ENCODE measurements at places on chromosomes 5 and 9. TPM values are rescaled to one million over a fixed set of nuclear protein-coding genes. Genes with fewer than 3 reads are reported as not detected.

GRCh38 chr9:35000535-35001284 lies 11.2 kb downstream of the DNAJB5 start:
- peaks cover 26% of the 10 kb centered on the region for H3K36me3 ChIP-seq
- H3K4me1 ChIP-seq, result peaks cover 12% of the 10 kb centered on the region
- H3K4me3 ChIP-seq, result no peak overlapping the region
- DNase-seq, result no peak
- H3K27me3 ChIP-seq, result no peaks in the 10 kb centered on the region

DNA sequence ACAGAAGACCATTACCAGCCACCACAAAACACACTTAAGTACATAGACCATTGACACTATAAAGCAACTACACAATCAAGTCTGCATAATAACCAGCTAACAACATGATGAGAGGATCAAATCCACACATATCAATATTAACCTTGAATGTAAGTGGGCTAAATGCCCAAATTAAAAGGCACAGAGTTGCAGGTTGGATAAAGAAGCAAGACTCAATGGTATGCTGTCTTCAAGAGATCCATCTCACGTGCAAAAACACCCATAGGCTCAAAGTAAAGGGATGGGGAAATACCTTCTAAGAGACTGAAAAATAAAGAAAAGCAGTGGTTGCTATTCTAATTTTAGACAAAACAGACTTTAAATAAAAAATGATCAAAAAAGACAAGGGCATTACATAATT lies 113.6 kb upstream of the CD180 start:
- H3K27ac ChIP-seq, result no peak overlapping the region
- H3K4me1 ChIP-seq, result no peaks in the 10 kb centered on the region
- H3K36me3 ChIP-seq, result no peaks in the 10 kb centered on the region
- H3K4me3 ChIP-seq, result no peak overlapping the region
- no peak for DNase-seq

DNA sequence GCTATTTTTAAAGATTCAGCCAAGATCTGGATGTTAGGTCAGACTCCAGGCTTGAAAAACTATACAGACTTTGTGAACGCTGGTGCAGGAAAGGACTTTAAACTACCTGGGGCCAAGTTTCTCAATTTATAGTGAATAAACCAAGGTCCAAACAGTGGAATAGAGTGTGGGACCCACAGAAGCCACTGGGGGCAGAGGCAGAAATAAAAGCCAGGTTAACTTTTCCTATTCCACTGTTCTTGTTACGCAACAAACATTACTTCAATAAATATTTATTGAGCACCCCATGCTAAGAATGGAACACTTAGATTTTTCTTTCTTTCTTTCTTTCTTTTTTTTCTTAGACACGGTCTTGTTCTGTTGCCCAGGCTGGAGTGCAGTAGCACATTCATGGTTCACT lies 11.0 kb upstream of the HAVCR1 start:
- no peaks in the 10 kb centered on the region for H3K27me3 ChIP-seq
- H3K27ac ChIP-seq, result no peak overlapping the region
- H3K4me3 ChIP-seq, result no peak overlapping the region
- no peaks in the 10 kb centered on the region for H3K36me3 ChIP-seq

- no peaks in the 10 kb centered on the region for H3K4me1 ChIP-seq
- H3K36me3 ChIP-seq, result no peaks in the 10 kb centered on the region
- no peaks in the 10 kb centered on the region for H3K27me3 ChIP-seq
- no peak overlapping the region for H3K27ac ChIP-seq
These were observed 131.1 kb downstream of the PAX5 start for GRCh38 chr9:36902861-36903524.

GRCh38 chr9:121038362-121038761 lies 11.7 kb downstream of the C5 start:
- H3K4me1 ChIP-seq, result no peaks in the 10 kb centered on the region
- H3K36me3 ChIP-seq, result no peaks in the 10 kb centered on the region
- H3K4me3 ChIP-seq, result no peak overlapping the region
- H3K27me3 ChIP-seq, result no peaks in the 10 kb centered on the region
- H3K27ac ChIP-seq, result no peak overlapping the region

GRCh38 chr5:177427919-177428573 lies 1.6 kb downstream of the GRK6 start:
- peaks cover 43% of the 10 kb centered on the region for H3K4me1 ChIP-seq
- H3K27me3 ChIP-seq, result no peaks in the 10 kb centered on the region
- peak overlapping the region; percentile 86 for H3K27ac ChIP-seq
- no peak overlapping the region for H3K4me3 ChIP-seq
- DNase-seq, result no peak
- H3K36me3 ChIP-seq, result peaks cover 2% of the 10 kb centered on the region

DNA sequence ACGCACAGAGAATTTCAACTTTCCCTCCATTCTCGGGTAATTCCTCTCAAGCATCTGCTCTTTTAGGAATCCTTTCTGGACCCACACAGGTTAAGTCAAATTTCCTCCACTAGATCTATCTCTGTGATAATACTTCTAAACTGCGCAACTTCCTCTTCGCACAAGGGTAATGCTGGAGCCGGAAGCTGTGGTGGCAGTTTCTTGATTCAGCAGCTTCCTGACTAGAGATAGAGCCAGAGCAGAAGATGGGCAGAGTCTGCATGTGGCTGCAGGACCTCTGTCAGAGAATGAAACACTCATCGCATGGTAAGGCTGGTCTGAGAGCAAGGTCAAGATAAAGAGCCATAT lies 11.1 kb upstream of the CDC42SE2 start:
- H3K27ac ChIP-seq, result no peak overlapping the region
- no peaks in the 10 kb centered on the region for H3K36me3 ChIP-seq
- no peaks in the 10 kb centered on the region for H3K27me3 ChIP-seq
- DNase-seq, result peak; percentile 70
- H3K4me3 ChIP-seq, result no peak overlapping the region

- DNase-seq, result peak; percentile 33
- H3K4me1 ChIP-seq, result no peaks in the 10 kb centered on the region
- no peak overlapping the region for H3K4me3 ChIP-seq
These were observed 10.7 kb upstream of the COL5A1 start for GRCh38 chr9:134630861-134631260.

DNA sequence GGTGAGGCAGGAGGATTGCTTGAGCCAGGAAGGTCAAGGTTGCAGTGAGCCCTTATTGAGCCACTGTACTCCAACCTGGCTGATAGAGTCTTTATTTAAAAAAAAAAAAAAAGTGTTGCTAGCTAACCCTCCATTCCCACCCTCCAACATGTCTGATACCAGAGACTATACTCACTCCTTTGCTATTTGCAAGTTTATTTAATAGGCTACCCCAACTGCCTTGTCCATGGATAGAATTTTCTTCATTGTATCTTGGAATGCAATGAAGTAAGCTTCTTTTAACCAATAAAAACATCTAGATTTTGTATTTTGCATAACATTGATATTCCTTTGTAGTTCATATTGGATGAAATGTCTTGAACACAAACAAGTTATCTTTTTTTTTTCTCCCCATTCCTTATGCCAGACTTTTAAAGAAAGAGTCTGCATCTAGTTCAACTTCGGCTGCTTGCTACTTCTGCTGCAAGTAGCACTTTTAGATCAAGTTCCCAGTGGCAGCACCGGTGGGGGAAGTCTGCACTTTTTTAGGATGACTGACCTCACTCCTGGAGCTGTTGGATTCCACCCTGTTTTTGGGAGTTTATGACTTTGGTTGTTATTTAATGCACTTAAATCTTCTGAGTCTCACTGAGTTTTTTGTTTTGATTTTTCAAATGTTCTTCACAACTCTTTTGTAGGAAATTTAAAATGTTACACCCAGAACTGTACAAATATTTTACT lies 112.5 kb downstream of the UHRF2 start:
- no peaks in the 10 kb centered on the region for H3K4me1 ChIP-seq
- no peak overlapping the region for H3K4me3 ChIP-seq
- no peaks in the 10 kb centered on the region for H3K27me3 ChIP-seq
- DNase-seq, result no peak

GRCh38 chr5:59041355-59041754 lies 458.5 kb downstream of the RAB3C start:
- no peak for DNase-seq
- H3K27ac ChIP-seq, result no peak overlapping the region
- H3K27me3 ChIP-seq, result no peaks in the 10 kb centered on the region
- H3K4me1 ChIP-seq, result peaks cover 50% of the 10 kb centered on the region
- no peaks in the 10 kb centered on the region for H3K36me3 ChIP-seq
- H3K4me3 ChIP-seq, result no peak overlapping the region

DNA sequence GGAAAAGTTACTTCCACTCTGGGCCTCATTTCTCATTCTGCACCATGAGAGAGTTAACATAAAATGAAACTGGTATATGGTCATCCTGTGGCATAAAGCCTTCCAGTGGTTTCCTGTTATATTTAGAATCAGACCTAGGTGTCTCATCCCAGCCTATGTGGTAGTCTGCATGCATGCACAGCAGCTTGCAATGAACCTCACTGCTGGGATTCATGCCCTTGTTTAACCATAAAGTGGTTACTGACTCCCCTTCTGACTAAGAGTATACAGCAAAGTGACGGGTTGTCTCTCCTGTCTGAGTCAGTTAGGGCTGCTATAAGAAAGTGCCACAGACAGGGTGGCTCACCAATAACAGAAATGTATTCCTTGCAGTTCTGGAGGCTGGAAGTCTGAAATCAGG lies 14.7 kb upstream of the TDRD7 start:
- no peak overlapping the region for H3K4me3 ChIP-seq
- DNase-seq, result no peak
- no peaks in the 10 kb centered on the region for H3K36me3 ChIP-seq

DNA sequence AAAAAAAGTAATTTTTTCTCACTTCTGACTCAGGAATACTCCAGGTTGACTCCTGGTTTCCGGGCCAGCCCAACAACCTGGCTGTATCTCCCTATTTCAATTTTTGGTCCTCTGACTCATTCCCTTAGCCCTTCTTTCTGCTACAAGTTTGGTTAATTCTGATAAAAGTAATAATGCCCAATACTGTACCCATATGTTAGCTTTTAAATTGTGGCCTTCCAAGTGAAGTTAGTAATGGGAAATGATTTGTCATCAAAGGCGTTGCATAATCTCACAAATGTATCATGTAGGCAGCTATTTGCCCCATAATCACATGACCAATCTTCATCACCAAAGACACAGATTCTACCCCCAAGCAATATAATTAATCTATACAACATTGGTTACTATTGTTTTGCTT lies 31.1 kb upstream of the BNC2 start:
- H3K27me3 ChIP-seq, result no peaks in the 10 kb centered on the region
- H3K36me3 ChIP-seq, result no peaks in the 10 kb centered on the region
- H3K4me1 ChIP-seq, result no peaks in the 10 kb centered on the region
- no peak overlapping the region for H3K4me3 ChIP-seq
- H3K27ac ChIP-seq, result no peak overlapping the region
- DNase-seq, result no peak

DNA sequence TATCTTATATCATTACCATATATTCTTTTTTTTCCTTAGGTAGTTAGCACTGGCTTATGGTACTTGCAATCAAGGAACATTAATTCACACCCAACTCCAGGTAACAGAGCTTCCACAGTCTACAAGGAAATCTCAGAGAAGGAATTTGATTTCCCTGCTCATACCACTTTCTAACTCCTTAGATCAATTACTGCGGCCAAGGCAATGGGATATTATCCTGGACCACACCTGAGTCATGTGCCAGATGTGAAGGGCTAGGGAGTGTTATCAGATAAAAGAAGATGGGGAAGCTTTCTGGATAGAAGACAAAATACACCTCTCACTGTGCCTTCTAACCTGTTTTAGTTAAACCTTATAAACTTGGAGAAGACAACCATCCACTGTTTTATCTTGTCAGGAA lies 181.2 kb downstream of the CCDC192 start:
- H3K27me3 ChIP-seq, result no peaks in the 10 kb centered on the region
- H3K4me1 ChIP-seq, result no peaks in the 10 kb centered on the region
- no peaks in the 10 kb centered on the region for H3K36me3 ChIP-seq
- H3K4me3 ChIP-seq, result no peak overlapping the region
- no peak for DNase-seq
- no peak overlapping the region for H3K27ac ChIP-seq

- no peak overlapping the region for H3K4me3 ChIP-seq
- no peak for DNase-seq
- no peaks in the 10 kb centered on the region for H3K27me3 ChIP-seq
These were observed 136.5 kb downstream of the MTRR start for GRCh38 chr5:8005416-8005815.

GRCh38 chr5:177472460-177473442 lies 683 bp downstream of the DBN1 start:
- H3K27me3 ChIP-seq, result no peaks in the 10 kb centered on the region
- H3K36me3 ChIP-seq, result peaks cover 12% of the 10 kb centered on the region
- peak; percentile 73 for DNase-seq

- H3K36me3 ChIP-seq, result no peaks in the 10 kb centered on the region
- no peak overlapping the region for H3K27ac ChIP-seq
- DNase-seq, result no peak
- no peak overlapping the region for H3K4me3 ChIP-seq
These were observed 36.7 kb downstream of the ZNF618 start for GRCh38 chr9:113912816-113913215.

- no peak for DNase-seq
- no peak overlapping the region for H3K27ac ChIP-seq
- no peaks in the 10 kb centered on the region for H3K36me3 ChIP-seq
- H3K4me3 ChIP-seq, result no peak overlapping the region
These were observed 2104.1 kb upstream of the ACO1 start for GRCh38 chr9:30280229-30280900.

- peak overlapping the region; percentile 36 for H3K27ac ChIP-seq
- peaks cover 54% of the 10 kb centered on the region for H3K4me1 ChIP-seq
- H3K36me3 ChIP-seq, result no peaks in the 10 kb centered on the region
- DNase-seq, result no peak
- H3K4me3 ChIP-seq, result no peak overlapping the region
- no peaks in the 10 kb centered on the region for H3K27me3 ChIP-seq
These were observed 25.6 kb downstream of the TGFBI start for GRCh38 chr5:136054142-136055019.

GRCh38 chr9:12748954-12749353 lies 25.9 kb upstream of the LURAP1L start:
- no peak overlapping the region for H3K27ac ChIP-seq
- DNase-seq, result no peak
- H3K4me3 ChIP-seq, result no peak overlapping the region
- H3K27me3 ChIP-seq, result no peaks in the 10 kb centered on the region

GRCh38 chr9:38117651-38118050 lies 48.6 kb upstream of the SHB start:
- H3K27me3 ChIP-seq, result no peaks in the 10 kb centered on the region
- H3K4me3 ChIP-seq, result no peak overlapping the region
- H3K36me3 ChIP-seq, result no peaks in the 10 kb centered on the region

DNA sequence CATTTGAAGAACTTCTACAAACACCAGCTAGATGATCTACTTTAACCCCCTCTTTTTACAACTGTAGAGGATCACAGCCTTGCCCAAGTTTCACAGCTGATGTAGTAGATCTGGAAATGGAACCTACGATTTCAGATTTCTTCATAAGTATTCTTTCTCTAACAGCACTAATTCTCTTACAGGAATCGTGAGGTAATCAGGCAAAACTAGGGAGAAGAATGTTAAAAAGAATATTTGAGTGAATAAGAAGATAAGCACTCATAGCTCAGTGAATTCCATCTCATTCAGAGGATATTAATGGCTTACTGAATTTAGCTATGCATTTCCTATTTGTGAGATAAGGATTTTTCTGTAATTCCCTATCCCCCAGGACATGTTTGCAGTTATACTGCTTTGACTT lies 42.1 kb downstream of the NADK2 start:
- no peaks in the 10 kb centered on the region for H3K27me3 ChIP-seq
- no peak overlapping the region for H3K27ac ChIP-seq
- no peak overlapping the region for H3K4me3 ChIP-seq
- no peaks in the 10 kb centered on the region for H3K4me1 ChIP-seq

The GGTA1 gene
- 7.2 TPM for total RNA-seq

The STK10 gene
- 8.9 TPM for total RNA-seq

The TAF11L2 gene
- total RNA-seq, result not detected

The HINT2 gene
- 23.5 TPM for total RNA-seq

The TMEFF1 gene
- not detected for total RNA-seq

The CRB2 gene
- not detected for total RNA-seq

The GZMA gene
- 1.1 TPM for total RNA-seq

The ZCCHC7 gene
- total RNA-seq, result 19.1 TPM

The NUDT12 gene
- total RNA-seq, result 20.7 TPM

Measured in sigmoid colon (tissue), 7 donors.